ENCODE measurements at places on chromosomes 1 and 21.
A peak's percentile ranks its signal among the peaks of the same experiment; 100 is the strongest.

DNA sequence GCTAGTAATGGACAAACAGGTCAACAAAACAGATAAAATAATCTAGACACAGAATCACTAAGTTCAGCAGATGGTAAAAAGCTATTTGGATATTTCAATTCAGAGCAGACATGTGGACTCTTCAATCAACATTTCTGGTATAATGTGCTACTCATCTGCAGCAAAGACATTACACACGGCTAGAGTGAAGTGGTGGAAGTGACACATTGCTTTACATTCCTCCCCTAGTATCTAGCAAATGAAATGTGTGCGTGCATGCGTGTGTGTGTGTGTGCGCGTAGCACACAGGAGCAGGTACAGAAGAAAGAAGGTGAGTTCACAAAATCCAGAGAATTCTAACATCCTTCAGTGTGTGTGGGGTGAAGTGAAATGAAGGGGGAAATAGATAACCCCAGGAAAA, 8.3 kb downstream of the AHCTF1 start:
- peaks cover 35% of the 10 kb centered on the region for H3K4me1 ChIP-seq
- no peak overlapping the region for H3K4me3 ChIP-seq
- H3K27me3 ChIP-seq: no peaks in the 10 kb centered on the region
- no peak for DNase-seq
- no peak overlapping the region for H3K27ac ChIP-seq
- peaks cover 6% of the 10 kb centered on the region for H3K36me3 ChIP-seq

DNA sequence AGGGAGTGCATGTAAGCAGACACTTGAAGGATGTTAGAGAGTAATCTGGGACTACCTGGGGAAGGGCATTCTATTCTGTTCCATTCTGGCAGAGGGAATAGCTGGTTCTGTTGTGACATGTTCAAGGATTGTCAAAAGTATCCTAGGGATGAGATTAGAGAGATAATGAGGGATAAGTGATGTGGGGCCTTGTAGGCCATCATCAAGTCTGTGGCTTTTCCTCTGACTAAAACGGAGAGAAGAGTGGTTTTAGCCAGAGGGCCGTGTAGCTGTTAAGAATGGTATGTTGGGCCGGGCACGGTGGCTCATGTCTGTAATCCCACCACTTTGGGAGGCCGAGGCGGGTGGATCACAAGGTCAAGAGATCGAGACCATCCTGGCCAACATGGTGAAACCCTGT, 23.6 kb downstream of the TGFB2 start:
- no peak overlapping the region for H3K4me3 ChIP-seq
- H3K4me1 ChIP-seq: no peaks in the 10 kb centered on the region
- H3K27me3 ChIP-seq: no peaks in the 10 kb centered on the region
- no peaks in the 10 kb centered on the region for H3K36me3 ChIP-seq

DNA sequence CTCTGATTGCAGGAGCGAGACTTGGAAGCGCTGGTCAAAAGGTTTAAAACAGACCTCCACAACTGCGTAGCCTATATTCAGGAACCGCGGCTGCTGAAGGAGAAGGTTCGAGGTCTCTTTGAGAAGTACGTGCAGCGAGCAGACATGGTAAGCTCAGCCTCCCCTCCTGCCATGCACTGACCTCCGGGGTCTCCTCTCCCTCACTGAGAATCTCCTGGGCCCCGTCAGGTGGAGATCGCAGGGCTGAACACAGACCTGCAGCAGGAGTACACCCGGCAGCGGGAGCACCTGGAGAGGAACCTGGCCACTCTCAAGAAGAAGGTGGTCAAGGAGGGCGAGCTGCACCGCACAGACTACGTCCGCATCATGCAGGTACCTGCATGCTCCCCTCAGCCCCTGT, 35.5 kb upstream of the TMEM125 start:
- no peak overlapping the region for H3K27ac ChIP-seq
- DNase-seq: no peak
- no peak overlapping the region for H3K4me3 ChIP-seq
- H3K36me3 ChIP-seq: no peaks in the 10 kb centered on the region

GRCh38 chr1:10054465-10054864, 21.7 kb downstream of the UBE4B start:
- no peak for DNase-seq
- H3K27ac ChIP-seq: no peak overlapping the region
- peaks cover 38% of the 10 kb centered on the region for H3K4me1 ChIP-seq
- H3K36me3 ChIP-seq: peaks cover 3% of the 10 kb centered on the region
- no peaks in the 10 kb centered on the region for H3K27me3 ChIP-seq

DNA sequence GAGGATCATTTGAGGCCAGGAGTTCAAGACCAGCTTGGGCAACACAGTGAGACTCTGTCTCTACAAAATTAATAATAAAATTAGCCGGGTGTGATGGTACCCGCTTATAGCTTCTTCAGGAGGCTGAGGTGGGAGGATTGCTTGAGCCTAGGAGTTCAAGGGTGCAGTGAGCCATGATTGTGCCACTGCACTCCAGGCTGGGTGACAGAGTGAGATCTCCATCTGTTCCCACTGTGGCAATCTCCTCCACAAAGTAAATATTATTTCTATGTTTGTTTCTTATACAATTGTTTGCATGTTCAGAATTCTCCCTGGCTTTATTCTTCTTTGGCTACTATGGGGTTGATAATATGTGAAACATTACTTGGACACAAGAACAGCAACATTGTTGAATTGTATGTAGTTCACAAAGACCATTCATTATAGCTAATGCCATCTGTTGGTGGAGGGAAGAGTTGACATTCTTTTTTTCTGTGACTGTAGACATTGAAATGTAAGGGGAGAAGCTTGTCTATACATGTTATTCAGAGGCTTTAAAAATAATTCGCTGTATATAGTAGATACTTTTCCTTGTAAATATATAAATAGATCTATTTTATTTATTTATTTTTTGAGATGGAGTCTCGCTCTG, 47.8 kb upstream of the SRSF10 start:
- no peak for DNase-seq
- H3K27ac ChIP-seq: no peak overlapping the region
- peaks cover 2% of the 10 kb centered on the region for H3K27me3 ChIP-seq
- no peak overlapping the region for H3K4me3 ChIP-seq

DNA sequence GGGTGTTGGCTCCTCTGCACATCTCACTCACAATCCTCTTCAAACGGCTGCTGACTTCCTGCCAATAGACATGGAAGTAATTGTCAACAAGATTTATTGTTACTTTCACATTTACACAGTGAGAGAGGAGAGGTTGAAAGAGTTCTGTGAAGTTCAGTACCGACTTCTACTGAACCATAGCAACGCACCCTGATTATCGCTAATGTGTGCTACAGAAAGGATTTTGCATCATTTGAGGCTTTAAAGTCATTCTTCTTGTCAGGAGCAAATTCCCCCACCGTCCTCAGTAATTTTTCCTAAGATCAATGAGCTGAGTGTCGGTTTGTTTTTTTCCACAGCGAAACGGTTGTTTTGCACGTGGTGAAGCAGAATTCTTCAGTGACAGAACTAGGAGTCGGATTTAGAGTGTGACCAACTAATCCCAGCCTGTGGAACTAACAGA, 361.0 kb downstream of the ADGRL2 start:
- H3K27me3 ChIP-seq: peaks cover 4% of the 10 kb centered on the region
- DNase-seq: no peak
- H3K36me3 ChIP-seq: no peaks in the 10 kb centered on the region
- peaks cover 31% of the 10 kb centered on the region for H3K4me1 ChIP-seq
- H3K27ac ChIP-seq: peak overlapping the region; percentile 88

DNA sequence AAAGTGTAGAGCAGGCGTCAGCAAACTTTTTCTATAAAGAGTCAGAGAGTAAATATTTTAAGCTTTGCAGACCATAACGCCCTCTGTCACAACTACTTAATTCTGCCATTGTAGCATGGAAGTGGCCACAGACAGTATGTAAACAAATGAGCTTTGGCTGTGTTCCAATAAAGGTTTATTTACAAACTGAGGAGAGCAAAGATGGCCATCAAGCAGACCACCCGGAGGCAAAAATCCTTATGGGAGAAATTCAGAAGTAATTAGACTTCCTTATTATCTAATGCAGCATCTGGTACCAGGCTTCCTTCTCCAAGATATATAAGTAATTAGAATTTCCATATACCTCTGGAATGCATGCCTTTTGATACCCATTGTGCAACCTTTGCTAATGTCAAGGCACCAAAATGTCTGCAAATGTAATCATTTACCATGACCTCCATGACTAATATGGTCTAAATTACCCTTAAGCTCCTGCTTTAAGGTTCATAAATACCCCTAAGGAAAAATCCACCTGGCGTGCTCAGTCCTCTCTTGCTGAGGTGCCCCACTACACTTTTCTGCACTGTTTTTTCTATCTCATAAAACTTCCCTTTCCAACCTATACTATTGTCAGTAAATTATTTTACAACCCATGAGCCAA, 377.8 kb downstream of the MATN1 start:
- no peaks in the 10 kb centered on the region for H3K36me3 ChIP-seq
- no peak overlapping the region for H3K4me3 ChIP-seq
- H3K4me1 ChIP-seq: no peaks in the 10 kb centered on the region
- peaks cover 19% of the 10 kb centered on the region for H3K27me3 ChIP-seq
- H3K27ac ChIP-seq: no peak overlapping the region
